Astrocyte of the cerebellum (primary cell): ENCODE measurements at places on chromosomes 1 and 21.

DNA sequence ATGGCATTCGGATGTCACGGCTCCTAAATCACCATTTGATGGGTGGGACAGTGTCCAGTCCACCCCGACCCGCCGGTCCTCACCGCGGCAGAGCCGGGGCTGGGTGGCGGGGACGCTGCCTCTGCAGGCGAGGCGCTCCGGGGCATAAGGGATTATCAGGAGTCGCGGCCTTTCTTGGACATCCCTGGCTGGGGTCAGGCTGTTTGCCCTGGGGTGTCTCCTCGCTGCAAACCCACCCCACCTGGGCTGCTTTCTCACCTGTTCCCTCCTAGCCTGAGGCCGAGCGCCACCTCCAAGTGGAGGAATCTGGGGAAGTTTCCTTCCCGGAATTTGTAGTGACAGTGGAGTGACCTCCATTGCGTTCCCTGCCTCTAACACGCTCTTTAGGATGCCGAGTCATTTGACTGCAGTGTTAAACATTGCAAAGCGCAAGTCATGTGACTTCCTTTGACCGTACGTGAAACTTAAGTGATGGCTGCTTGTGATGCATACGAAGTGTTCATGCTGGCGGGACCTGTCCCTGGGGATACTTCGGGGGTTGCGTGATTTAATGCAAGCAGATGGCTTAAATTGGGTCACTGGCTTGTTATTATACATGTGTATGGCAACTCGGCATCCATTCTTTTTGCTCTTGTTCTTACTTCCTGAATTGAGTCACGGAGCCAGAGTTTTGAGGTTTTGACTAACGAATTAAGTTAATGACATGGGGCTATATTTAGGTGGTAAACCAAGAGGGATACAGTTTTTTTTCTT, 536 bp downstream of the LGALS8 start:
- peak; percentile 35 for DNase-seq

DNA sequence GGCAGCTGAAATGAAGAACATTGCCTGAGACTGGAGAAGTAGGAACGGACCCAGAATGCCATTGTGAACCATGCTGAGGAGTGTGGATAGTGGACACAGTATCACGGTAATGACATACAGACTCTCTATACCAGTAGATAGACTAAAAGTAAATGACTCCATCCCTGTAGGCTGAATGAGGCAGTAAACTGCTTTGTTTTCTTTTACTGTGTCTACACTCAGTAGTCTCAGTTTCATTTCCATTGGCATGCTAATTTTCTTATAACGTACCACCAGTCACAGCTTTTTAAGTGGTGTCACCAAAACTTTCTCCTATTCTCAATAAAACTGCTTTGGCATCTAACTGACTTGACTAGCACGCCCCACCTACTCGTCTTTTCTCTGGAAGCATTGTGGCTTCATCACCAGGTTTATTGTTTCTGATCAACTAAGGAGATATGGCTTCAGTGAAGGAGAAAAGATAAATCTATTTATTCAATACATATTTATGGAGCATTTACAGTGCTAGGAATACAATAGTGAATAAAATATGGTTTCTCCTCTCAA, 8.4 kb upstream of the ZNF697 start:
- no peak for DNase-seq

GRCh38 chr1:94797291-94797690, 22.9 kb upstream of the SLC44A3 start:
- DNase-seq = no peak

- no peak for DNase-seq
Measured at GRCh38 chr1:244952940-244953339, 88.6 kb upstream of the HNRNPU start.

DNA sequence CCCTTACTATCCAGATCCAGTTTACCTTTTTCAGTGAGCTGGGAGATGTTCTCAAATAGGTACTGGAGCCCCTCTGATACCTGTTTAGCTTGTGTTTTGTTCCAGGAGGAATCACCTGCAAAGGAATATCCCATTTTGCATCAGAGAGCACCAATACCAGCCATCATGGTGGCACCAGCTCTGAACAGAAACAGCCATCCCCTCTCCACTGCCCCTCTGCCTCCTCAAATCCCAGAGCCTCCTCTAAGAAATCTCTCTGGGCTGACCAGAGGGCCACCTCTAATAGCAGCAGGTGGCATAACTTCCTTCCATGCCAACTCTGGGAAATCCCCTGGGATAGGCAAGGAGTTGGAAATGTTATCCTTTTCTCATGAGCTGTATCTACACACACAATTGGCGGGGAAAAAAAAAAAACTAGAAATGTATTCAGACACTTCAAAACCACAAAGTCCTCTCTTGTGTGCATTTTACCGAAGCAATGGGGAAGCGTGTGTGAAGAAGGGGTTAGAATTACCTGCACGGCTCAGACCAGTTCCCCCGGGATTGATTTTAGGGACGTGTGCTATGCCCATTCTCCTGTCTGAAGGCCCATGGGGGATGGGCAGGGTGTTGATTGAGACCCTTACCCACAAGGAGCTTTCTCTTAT, 2.4 kb downstream of the PGLYRP4 start:
- no peak for DNase-seq

- DNase-seq = no peak
Measured at GRCh38 chr1:84613887-84614286, 39.6 kb upstream of the CTBS start.

DNA sequence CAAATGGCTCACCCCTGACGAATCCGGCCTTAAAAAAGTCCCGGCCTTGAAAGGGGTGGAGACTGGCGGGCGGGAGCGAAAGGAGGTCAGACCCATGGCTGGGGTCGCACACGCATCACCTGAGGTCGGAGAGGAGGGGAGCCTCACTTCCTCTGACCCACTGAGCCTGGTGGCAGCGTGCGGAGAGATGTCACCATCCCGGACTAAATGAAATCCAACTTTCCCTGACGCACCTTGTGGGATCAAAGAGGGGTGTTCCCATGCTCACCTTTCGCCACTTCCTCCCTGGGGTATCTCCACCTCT, 709 bp upstream of the SLC41A1 start:
- no peak for DNase-seq

- no peak for DNase-seq
Measured at GRCh38 chr21:35427320-35428000, 378.4 kb upstream of the RUNX1 start.

DNA sequence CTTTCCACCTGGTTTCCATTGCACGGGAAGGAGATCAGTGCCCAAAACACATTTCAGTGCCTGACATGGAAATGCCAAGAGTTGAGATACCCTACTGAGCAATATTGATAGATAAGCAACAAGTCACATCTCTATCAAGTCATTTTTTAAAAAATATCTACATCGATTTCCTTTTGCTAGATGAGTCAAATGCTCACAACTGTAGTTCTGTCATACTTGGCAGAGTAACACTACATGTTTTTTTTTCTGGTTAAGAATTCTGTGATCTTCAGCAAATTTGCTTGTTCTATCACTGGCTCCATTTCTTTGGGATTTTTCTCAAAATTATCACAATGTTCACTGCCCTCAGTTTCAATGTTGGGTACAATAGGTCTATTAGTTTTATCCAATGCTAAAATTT, 145.4 kb downstream of the ZC3H11B start:
- no peak for DNase-seq

DNA sequence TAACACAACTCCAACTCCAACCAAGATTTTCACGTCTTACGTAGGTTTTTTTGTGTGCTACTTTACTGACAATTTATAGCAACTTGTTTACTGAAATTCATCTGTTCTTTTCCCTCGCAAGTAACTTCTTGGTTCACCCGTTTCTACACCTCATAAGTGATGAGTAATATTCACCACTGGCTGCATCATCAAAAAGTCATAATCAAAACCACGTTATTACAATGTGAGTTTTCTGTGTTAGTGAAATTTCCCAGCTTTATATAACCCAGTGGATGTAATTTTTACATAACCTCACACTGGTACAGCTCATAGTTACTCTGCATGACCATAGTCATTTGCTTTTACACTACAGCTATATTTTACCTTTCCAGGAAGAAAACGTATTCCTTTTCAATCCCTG, 401.1 kb upstream of the LYPLAL1 start:
- DNase-seq = peak; percentile 27

GRCh38 chr1:9080705-9081291, 11.4 kb upstream of the SLC2A5 start:
- DNase-seq = peak; percentile 56
